ENCODE measurements at places on chromosomes 13 and 19. TPM values are rescaled to one million over a fixed set of nuclear protein-coding genes. Genes with fewer than 3 reads are reported as not detected.

GRCh38 chr13:94056362-94056990 is 423.0 kb downstream of the DCT start:
- DNase-seq, result no peak

DNA sequence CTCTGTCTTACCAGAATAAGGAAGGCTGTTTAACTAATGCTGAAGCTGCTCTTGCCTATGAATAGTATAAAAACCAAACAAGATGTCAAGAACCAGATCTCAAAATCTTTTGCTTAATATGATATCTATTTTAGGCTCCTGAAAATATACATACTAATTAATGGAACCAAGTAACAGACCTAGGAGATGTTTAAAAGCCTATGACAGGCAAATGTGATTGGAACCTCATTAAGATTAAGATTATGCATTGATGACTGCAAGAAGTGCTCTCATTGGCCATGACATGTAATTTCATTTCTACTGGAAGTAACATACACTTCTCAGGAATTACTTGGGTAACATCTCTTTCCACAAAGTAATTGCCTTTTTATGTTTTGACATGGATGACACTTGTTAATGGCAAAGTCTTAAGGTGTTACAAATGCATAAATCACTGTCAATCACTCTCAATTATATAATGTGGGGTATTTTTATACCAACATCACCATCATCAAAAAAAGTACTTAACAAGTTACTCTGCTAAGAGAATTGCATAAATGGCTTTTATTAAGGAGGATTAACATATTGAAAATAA is 326.9 kb upstream of the MIR17HG start:
- DNase-seq, result no peak

The CRLF1 gene
- polyA plus RNA-seq, result 15.6 TPM

The CD70 gene
- polyA plus RNA-seq, result not detected

DNA sequence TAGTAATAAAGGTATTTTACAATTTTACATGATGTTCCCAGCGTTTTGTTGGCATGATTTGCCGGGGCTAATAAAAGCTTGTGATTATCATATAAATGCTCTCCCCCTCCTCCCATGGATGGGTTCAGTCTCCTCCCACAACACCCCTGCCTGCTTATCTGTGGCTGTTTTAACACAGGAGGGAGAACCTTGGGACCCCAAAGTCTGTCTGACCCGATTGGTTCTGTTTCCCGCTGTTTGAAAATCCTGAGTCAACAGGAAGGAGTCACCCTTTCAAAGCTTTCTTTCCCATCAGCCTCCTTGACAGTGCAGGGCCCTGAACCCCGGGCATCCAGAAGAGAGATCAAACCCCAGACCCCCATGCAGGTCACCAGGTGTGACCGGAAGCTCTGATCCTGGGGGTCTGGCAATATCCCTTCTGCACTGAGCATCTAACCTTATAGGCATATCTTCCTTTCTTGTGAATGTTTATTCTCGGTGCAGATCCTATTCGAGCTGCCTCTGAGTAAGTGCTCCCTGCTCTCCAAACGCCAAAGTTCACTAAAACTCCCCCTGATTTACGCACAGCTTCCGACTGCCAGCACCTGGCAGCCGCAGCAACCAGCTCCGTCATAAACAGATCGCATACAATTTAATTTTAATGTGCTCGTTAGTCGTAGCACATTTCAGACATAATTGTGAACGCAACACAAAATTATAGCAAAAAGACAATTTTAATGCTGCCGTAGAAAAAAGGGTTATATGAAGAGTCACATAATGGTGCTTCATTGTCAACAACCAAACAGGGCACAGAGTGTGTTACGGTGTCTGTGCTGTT is 74.8 kb downstream of the TSHZ3 start:
- no peak for DNase-seq

The KRTDAP gene
- not detected for polyA plus RNA-seq

The POSTN gene
- polyA plus RNA-seq, result 6.3 TPM

The NUFIP1 gene
- polyA plus RNA-seq, result 5.1 TPM

- no peak for DNase-seq
Observed at GRCh38 chr19:5808120-5808816, 3.4 kb downstream of the NRTN start.

- no peak for DNase-seq
Observed at GRCh38 chr19:29540114-29540513, 14.3 kb downstream of the VSTM2B start.

The CYP4F8 gene
- not detected for polyA plus RNA-seq

DNA sequence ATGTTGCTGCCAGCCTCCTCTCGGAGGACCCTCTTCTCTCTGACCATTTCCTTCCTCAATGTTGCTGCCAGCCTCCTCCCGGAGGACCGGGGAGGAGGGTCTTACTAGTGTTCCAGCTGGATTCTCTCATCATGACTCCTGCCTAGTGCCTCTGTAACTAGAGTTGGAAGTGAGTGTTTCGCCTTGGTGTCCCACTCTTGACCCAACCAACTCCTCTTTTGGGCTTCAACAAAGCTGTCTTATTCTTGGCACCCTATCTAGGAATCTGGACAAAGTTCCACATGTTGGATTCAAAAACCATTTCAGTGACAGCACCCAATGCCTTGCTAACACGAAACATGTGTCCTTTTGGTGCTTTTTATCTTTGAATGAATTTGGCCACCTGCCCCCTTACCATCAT is 165.4 kb downstream of the GPC5 start:
- DNase-seq, result no peak

DNA sequence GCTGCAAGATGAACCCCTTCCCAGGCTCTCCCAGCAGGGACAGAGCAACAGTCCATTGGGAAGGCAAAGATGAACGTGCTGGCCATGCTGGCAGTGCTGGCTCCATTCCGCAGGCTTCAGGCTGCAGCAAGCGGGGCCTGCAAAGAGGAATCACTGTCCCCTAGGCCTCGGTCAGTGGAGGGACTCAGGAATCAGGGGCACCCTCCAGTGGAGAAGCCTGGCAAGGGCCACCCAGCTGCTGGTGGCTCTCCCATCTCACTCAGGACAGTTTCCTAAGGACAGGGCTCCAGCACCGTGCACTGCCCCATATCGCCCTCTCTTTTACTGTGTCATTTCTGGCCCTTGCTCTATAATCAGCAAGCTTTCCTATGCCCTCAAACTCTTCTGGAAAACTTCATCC is 498.6 kb downstream of the EFNB2 start:
- DNase-seq, result no peak

The ZNF554 gene
- polyA plus RNA-seq, result 1.8 TPM

GRCh38 chr19:30469774-30470173 is 97.6 kb downstream of the ZNF536 start:
- DNase-seq, result no peak

DNA sequence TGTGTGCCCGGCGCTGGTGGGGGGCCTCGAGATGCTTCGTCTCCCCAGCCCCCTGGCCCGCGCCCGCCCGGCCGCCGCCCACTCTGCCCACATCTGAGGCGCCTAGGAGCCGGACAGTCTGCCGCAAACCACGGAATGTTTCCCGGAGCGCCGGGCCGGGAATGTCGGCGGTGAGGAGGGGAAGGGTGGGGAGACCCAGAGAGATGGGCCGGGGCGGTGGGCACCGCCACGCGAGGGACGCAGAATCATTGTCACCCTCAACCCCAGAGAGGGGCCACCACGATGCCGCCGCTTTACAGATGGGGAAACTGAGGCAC is 46.1 kb upstream of the NFIC start:
- DNase-seq, result no peak

DNA sequence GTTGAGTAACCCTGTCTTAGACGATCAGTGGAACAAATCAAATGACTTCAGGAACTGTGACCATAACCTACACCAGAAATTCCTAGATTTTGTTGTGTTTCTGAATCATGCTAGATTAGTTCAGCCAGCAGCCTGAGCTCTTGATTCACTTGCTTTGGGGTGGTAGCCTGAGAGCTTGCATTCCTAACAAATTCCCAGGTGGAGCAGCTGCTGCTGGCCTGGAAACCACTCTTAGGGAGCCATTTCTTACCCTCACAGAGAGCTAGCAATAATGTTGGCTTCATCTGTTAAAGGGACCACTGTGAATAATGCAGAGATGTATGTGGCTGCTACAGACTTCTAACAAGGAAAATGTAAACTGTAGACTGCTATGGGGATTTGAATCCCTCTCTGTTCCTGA is 388.1 kb upstream of the PRR20A start:
- no peak for DNase-seq

The YJEFN3 gene
- polyA plus RNA-seq, result 2.9 TPM

The GSX1 gene
- not detected for polyA plus RNA-seq

The CYTH2 gene
- 36.6 TPM for polyA plus RNA-seq

The MAG gene
- polyA plus RNA-seq, result not detected

The ZNF682 gene
- polyA plus RNA-seq, result 0.08 TPM

- no peak for DNase-seq
Observed at GRCh38 chr13:39773833-39774232, 118.4 kb downstream of the COG6 start.

DNA sequence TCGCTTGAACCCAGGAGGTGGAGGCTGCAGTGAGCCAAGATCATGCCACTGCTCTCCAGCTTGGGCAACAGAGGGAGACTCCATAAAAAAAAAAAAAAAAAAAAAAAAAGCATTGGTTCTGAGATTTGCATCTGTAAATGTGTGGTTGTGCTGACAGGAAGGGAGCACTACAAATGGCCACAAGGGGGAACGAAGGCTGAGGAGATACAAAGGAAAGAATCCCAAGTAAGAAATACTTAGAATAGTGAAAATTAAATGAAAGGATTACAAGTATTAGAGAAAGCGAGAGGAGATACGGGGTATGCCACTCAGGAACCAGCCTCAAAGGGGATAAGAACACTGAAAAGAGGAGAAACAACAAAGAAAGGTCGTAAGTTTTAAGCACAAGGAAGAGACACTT is 284.9 kb downstream of the KLF12 start:
- no peak for DNase-seq

The NKPD1 gene
- 0.08 TPM for polyA plus RNA-seq

DNA sequence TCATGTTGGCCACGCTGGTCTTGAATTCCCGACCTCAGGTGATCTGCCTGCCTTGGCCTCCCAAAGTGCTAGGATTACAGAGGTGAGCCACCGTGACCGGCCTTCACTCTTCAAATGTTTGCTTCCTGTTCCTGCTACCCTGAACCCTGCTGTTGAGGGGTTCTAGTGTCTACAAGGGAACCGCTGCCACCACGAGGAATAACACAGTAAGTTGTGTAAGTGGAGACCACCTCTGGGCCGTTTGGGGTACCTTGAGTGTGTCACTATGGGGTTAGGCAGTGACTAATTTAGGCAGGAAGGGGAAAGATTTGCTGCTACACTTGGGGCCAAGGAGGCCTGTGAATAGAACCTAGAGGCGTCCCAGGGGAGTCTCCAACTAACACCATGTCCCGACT is 2.2 kb upstream of the MYADM start:
- no peak for DNase-seq

DNA sequence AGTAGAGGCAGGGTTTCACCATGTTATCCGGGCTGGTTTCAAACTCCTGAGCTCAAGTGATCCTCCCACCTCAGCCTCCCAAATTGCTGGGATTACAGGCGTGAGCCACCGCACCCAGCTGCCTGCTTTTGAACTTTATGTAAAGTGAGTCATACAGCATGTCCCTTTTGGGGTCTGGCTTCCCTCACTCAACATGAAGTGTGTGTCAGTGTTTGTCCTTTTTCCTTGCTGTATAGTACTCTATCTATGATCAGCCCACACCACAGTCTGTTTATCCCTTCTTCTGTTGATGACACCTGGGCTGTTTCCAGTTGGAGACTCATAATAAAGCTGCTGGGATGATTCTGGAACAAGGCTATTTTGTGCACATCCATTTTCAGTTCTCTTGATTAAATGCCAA is 2.1 kb downstream of the SPIB start:
- no peak for DNase-seq

The CLPTM1 gene
- 77.7 TPM for polyA plus RNA-seq

- DNase-seq, result no peak
Observed at GRCh38 chr19:40695881-40696280, 5.4 kb upstream of the NUMBL start.

The TSC22D1 gene
- 99.9 TPM for polyA plus RNA-seq

DNA sequence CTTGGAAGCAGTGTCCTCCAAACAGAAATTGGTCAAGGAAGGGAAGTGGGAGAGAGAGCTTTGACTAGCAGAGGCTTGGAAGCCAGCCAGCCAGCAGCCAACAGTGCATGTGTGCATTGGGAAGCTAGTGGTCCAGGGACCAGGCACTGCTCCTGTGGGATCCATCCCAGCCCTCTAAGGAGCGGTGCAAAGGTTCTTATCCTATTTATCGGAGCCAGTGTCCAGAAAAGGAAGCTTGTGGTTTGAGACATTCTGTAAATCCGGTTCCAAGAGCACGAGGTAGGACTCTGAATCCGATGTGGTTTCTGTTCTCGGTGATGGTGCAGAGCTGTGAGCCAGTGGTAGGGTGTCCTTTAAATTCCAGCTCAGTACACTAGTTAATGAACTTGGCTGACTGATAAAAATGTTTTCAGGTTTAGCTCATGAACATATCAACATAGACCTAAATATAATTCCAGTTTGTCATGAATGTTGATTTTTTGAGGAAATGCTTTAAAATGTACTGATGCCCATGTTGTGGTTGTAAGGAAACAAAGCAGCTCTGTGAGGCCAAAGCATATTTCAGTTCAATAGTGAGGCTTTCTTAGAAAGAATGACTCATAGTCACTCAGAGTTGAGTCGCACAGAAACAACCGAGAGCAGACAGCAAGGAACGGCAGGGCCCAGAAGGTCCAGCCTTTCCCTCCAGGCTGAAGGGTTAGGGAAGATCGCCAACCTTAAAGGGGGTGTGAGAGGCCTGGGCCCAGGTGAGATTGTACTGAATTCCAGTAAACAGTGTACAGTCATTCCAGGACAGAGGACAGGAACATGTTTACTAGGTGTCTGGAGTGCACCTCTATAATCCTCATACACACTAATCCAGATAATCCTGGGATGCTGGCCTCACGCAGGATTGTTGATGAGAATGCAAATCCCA is 21.5 kb upstream of the GARRE1 start:
- DNase-seq, result peak; percentile 65

The INAFM1 gene
- 9.9 TPM for polyA plus RNA-seq

The TIMM29 gene
- polyA plus RNA-seq, result 29.0 TPM

DNA sequence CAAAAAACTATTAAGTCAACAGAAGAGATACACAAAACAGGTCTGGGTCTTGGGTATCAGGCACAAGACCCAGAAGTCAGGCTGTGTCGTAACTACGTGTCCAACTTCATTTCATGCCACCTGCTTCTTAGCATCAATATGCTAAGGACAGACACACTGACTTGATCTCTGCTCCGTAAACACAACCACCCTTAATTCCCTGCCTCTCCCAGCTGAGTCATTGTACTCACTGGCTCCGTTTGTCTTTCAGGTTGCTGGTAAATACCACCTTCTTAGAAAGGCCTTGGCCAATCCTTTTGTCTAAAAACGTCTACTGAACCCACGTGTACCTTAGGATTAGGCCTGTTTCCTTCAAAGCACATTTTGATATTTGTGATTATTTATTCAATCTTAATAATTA is 726.2 kb downstream of the PCDH9 start:
- no peak for DNase-seq

The ZNF570 gene
- polyA plus RNA-seq, result 10.3 TPM

The RASIP1 gene
- 7.7 TPM for polyA plus RNA-seq

DNA sequence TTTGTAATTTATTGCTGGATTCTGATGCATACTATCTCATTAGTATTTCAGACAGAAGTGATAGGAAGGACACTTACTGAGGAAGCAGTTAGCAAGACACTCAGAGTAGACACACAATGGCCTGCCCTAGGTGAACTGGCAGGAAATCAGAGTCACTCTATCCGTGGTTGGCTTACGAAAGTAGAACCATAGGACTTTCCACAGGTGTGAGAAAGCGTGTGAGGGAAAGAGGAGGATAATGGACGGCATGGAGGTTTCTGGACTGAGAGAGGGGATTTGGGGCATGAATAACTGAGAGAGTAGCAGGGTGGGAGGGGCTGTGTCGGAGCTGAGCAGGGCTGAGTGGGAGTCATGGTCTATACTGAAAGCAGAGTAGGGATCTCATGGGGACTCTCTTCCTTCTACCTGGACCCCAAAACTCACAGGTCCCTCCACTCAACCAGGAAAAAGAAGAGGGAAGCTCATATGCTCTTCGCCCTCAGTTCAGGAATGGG is 18.7 kb upstream of the EID2 start:
- no peak for DNase-seq

All from psoas muscle (tissue), 8 donors.